Fibroblast of mammary gland (primary cell): ENCODE measurements at places on chromosomes 7 and 10.

- DNase-seq = peak; percentile 99
These were observed 127.5 kb downstream of the CUBN start for GRCh38 chr10:17001961-17002749.

- DNase-seq = no peak
These were observed 646.9 kb downstream of the SORCS3 start for GRCh38 chr10:105288026-105288425.

GRCh38 chr7:29626730-29627129, 63.1 kb downstream of the PRR15 start:
- DNase-seq = no peak

GRCh38 chr10:35355971-35356724, 19.8 kb downstream of the CCNY start:
- peak; percentile 82 for DNase-seq

- no peak for DNase-seq
These were observed 302.4 kb upstream of the NEBL start for GRCh38 chr10:21199501-21199900.

- no peak for DNase-seq
These were observed 20.4 kb upstream of the INMT start for GRCh38 chr7:30731581-30731980.

GRCh38 chr10:3714967-3715366, 70.0 kb downstream of the KLF6 start:
- DNase-seq = no peak

DNA sequence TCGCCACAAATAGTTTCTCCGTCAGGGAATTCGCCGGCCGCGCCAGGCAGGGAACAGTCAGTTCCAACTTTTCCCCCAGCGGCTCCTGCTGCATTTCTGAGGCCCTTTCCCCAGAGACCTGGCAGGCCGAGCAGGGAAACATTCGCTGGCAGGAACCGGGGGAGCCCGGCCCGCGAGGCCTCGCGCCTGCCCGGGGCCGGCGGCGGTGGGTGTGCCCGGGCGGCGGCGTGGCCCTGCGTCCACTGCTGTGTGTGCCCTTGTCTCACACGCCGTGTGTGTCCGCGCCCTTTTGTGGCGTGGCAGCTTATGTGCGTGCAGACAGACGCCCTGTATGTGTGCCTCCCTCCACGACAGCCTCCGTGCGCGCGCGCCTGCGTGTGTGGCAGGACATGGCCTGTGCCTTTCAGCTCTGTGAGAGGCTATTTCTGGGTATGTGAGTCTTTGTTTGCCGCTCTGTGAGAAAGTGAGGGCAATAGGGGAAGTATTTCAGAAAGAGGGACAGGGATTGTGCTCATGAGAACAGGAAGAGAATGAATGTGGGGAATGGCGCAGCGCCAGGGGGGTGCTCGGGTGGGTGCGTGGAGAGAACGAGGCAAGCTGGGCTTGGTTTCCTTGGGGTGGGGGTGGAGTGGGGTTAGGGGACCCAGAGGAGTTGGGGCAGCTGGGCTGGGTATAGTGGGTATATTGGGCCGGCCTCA, 689 bp upstream of the SMARCD3 start:
- DNase-seq = peak; percentile 35

- no peak for DNase-seq
These were observed 200.4 kb downstream of the TAX1BP1 start for GRCh38 chr7:27940341-27940740.

DNA sequence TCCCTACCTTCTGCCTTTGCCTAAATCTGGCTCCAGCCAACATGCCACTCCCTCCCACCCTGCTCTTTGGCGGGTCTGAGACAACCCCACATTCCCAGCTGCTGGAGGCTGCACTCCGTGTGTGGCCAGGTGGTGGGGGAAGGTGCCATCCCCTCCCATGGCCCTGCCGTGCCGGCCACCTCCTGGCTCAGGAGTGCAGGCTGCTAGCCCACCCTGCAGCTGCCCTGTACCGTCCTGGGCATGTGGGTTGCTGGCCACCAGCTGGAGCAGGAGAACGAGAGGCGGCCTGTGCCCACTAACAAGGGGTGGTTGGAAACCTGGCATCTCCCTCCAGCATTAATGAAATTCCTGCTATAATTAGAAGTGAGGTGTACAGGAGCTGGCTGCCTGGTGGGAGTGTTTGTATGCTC, 97.6 kb downstream of the ZMIZ1 start:
- no peak for DNase-seq

GRCh38 chr10:116001262-116001857, 271.6 kb downstream of the GFRA1 start:
- DNase-seq = no peak

GRCh38 chr10:6071181-6072175, 9.3 kb upstream of the IL2RA start:
- no peak for DNase-seq

- DNase-seq = no peak
These were observed 77.5 kb downstream of the SLC25A13 start for GRCh38 chr7:96244244-96244991.

DNA sequence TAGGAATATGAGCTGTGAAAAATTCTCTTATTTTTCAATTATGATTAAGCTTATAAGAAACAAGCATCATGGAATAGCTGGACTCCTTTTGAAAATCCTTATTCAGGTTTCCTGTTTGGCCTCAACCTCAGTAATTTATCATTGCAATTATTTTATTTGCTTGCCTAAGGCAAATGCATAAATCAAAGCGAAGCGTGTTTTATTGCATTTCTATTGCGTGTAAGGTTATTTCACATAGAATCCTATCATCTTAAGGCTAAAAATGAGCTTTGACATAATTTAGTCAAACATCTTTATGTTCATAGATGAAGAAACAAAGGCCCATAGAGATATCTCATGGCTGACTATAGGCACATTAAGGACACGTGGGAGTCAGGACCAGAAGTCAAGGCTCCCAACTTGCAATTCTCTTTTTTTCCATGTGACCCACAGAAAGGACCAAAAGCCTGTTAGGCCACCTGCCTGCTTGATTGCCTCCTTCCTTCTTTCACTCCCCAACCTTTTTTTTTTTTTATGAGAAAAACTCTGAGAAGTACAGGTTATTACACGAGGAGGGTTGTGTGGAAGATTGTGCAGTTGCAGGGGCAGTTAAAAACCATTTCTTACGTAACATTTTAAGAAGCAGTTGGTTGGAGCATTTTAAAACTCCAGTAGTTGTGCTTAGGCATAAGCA, 261.0 kb downstream of the HDAC9 start:
- DNase-seq = no peak

DNA sequence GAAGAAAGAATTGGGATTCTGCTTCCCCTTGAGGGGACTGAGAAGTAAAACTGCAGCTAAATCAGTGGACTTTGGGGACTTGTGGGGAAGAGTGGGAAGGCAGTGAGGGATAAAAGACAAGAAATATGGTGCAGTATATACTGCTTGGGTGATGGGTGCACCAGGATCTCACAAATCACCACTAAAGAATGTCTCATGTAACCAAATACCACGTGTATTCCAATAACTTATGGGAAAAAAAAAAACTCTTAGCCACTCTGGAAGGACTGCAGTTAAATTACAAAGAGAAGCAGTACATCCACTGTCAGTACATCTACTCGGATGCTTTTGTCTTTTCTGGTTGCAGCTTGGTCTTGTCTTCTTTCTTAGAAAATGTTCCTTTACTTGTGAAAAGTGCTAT, 27.4 kb upstream of the GOT1 start:
- DNase-seq = peak; percentile 37

DNA sequence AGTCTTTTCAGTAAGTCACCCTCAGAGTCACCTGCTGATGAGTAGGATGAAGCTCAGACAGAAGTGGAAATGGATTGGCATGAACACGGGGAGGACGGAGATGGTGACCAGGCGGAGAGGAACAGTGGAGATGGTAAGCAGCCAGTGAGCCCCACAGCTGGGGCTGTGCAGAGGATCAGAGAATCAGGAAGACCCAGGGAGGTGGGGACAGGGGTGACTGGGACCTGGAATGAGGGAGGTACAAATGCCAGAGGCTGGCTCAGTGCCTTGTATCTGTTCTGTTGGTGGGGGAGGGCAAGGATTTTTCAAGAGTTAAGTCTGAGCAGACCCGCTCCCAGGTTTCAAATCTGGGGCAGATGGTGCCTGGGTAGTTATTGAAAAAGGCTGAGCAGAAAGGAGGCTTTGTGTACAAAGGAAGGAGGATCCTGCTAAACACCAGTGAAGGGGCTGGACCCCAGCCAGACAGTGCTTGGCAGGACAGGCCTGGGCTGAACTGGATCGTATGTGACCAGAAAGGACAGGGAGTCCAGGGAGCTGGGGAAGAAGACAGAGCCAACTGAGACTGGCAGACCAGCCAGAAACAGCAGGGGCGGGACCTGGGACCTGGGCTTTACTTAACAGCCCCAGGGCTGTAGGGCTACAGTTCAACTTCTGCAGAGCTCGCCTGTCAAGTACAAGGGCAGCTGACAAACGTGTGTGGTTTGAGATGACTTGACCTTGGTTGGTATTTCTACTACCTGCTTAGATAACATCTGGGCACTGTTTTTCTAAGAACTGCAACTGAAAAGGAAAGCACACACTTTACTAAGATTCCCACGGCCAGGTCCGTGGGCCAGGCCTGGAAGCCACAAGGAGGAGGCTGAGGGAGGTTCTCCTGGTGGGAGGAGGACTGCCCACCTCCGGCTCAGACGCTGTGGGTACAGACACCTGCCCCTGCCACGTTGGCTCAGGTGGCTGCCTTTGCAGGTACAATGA, 13.2 kb upstream of the FRMPD2 start:
- no peak for DNase-seq

DNA sequence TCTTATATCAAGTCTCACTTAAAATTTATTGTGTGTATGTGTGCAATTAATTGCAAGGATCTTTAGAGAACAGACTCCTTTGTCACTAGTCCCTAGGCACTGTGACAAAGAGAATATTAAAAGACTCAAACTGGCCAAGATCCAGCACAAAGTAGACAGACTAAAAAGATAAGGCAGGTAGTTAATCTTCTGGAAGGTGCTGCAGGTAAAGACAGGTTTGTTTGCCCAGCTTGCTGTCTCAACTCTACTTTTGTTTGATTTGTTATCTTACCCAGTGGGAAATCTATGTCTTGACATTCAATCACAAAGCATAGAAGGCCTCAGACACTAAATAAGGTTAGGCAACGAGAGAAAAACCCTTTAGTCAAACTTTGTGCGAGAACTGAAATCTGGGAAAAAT, 807.9 kb upstream of the LRRN3 start:
- DNase-seq = no peak

DNA sequence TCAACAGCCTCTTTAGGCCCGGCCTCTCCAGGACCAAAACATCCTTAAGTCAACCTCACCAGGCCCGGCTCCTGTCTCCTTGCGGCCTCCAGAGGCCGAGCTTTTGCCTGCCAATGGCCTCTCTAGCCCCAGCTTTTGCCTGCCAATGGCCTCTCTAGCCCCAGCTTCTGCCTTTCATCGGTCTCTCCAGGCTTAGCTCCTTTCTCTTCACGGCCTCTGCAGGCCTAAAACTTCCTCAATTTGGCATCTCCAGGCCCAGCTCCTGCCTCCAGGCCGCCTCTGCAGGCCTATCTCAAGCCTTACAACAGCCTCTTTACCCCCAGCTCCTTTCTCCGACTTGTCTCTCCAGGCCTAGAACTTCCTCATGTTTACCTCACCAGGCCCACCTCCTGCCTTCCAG, 15.7 kb upstream of the TMEM248 start:
- no peak for DNase-seq

DNA sequence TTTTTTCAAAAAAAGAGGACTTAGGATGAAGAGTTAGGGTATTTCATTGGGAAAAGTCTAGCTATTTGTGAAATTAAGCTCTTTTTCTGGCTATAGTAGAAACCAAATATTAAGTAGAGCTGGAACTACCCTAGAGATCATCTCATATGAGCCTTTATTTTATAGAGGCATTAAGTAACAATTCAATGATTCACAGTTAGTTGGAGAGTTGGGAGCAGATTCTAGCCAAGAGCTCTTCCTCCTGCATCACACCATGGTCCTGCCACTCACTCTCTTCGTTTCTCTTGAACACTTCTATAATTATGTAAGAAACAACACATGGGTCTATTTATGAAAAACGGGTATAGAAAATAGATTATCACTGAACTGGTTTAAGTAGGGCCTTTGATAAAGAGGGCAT, 76.1 kb upstream of the ANK3 start:
- DNase-seq = peak; percentile 43

DNA sequence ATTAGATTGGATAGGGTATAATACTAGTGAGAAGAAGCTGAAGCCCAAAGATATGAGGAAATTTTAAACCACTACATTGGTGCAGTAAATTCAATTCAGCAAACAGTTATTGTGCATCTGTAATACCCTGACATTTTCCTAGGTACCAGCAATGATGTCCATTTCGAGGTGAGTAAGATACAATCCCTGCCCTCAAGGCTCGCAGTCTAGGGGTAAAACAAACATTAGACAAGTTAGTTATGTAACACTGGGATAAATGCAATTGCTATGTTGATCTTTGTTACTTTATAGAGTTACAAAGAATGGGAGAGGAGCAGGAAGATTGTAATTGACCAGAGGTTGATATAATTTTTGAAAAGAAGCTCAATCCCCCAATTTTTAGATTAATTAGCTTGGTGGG, 168.1 kb downstream of the PRKG1 start:
- no peak for DNase-seq

DNA sequence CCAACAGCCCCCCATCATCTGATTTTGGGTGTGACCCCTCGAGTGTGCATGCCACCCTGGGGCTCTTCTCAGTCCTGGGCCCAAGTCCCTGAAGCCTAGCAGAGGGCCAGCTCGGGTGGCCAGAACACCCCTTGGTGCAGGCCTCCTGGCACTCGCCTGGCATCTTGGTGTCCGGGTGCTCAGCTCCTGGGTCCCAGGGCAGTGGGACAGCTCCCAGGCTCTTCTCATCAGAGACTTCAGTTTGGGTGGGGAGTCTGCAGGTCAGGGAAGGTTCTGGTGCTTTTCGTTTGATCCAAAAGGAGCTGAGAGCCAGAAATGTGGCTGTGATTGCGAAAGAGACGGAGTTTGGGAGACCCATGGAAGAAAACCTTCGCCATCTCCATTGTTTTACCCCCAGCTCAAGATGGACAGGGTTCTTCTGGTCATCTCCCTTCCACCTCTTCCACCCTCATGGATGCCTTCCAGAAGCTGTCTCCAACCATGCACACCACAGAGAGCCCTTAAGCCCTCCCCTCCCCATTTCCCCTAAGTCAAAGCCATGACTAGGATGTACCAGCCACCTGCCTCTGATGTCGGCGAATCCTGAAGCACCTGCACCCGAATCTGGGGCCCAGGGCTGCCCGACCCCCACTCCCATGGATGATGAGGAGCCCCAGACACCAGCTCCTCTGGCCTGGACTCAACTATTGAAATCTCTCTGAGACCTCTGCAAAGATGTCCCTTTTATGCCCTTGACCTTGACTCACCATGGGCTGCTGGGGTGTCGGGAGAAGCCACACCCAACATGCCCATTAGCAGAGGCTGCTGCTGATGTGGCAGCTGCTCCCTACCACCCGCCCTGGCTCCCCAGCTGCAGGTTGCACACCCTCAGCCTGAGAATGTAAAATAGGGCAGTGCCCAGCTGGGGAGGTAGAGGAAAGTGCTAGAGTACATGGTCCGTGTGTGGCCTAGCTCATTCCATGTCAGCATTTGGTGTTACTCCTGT, 55.3 kb downstream of the ADCYAP1R1 start:
- DNase-seq = no peak

- no peak for DNase-seq
These were observed 22.1 kb upstream of the ZC3HAV1 start for GRCh38 chr7:139131601-139132041.
